ENCODE measurements at places on chromosomes 6 and 20.

DNA sequence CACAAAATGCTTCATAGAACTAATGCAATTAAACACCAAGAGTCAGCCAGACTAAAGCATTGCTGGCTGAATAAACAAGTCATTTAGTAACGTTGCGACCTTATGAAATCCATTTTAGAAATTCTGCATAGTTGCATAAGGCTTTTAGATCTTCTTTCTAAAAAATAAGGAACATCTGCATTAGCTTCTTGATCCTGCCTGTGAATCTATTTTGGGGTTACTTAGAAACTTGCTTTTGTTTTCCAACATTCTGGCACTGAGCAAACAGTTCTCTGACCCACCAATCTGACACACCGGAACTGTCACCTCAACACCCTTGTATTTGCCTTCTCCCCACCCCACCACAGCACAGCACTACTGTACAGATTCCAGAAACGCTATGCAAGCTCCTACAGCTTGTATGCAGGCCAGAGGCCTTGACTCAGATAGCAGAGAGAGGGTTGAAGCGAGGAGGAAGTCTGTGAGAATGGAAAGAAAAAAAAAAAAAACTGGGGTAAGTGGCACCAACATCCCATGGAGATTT lies 55.0 kb downstream of the KIF13A start:
- DNase-seq = no peak

- DNase-seq = no peak
These were observed 815.7 kb downstream of the QKI start for GRCh38 chr6:164230259-164230658.

DNA sequence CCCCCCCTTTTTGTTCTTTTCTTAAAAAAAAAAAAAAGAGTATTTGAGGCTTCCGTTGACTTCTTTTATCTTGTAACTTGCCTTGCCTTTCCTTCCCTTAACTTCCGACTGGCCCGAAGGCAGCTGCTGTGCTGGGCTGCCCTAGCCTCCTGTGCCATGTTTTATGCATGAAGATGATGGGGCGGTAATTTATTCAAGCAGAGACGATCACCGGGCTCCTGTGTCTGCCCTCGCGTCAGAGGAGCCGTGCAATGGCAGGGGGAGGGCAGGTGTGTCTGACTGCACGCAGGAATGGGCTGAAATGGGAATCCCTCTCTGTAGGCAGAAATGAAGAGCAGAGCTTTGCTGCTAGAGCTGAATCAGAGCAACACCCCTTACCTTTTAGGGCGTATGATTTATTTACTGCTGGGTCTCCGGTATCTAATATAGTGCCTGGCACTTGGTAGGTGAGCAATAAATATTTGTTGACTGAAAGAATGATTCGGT lies 106.3 kb upstream of the RIPOR2 start:
- no peak for DNase-seq

- DNase-seq = no peak
These were observed 311.4 kb downstream of the EPM2A start for GRCh38 chr6:145423936-145424335.

DNA sequence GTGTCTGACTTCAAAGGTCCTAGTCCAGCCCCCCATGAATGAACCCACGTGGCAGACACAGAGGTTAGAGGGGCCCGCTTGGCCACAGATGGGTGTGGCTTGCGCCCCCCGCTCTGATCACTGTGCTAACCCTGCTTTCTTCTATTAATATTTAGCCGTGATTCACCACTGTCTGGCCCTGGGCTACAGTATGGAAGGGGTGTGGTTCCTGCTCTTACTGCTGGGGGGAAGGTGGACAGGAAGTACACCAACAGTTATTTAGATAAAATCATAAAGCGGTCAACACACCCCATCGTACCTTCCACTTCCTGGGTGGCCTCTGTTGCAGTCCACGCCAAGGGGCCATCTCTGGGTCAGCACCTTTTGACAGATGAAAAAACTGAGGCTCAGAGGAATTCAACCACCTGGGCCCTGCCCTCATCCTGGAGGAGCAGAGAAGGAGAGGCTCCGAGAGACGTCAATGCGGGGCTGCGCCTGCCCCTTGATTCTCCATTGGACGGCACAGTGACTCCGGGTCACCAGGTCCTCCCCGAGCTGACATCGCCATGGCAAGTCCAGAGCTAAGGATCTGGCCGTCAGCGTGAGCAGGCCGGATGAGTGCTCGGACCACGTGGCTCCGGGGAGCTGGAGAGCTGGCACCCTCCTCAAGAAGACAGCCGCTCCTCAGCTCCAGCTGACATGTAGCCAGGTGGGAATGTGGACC lies 206.3 kb downstream of the PREX1 start:
- DNase-seq = peak; percentile 91

DNA sequence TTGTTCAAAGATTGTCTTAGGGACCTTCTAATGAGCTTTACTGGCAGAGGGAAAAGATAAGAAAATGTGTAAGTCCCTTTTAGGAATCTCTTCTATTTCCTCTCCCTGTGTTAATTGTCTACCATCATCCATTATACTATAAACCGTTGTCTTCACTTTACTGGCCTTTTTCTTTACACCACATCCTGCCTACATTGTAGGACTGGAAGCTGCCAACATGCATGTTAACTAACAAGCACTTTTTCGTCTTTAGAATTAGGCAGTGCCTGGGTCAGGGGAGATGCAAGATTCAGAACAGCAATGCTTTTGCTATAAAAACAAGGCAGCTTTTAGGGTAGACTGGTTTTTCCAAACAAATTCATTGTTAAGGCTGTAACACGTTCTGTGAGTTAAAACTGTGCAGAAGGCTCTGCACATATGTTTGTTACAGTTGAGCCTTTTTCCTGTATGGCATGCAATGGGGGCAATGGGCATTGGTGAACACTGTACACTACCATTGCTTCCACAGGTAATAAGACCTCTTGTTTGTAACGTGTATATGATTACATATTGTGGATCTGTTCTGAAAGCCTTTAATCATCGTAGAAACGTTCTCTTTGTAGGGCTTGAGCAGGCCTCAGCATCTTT lies 10.9 kb upstream of the PKIG start:
- no peak for DNase-seq

GRCh38 chr6:30912746-30913520 lies 1.1 kb upstream of the VARS2 start:
- no peak for DNase-seq

DNA sequence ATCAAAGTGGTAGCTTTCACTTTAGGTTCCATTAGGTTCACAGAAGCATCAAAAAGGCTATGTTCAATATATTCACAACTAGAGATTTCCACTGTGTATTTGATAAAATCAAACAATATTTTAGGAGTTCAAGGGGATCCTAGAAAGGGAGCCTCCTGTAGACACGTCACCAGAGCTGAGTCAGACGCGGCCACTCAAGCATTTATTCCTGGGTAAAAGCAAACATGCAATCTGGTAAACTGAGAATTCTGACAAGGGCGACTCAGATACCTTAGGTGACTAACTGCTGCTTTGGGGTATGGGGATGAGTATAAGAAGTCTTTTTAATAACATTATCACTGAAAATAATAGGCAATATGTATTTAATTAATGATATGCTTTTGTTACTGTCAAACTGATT lies 118.7 kb upstream of the HMGN3 start:
- DNase-seq = no peak
